ENCODE measurements at places on chromosomes 11 and 22. TPM values are rescaled to one million over a fixed set of nuclear protein-coding genes. Genes with fewer than 3 reads are reported as not detected.
A peak's percentile ranks its signal among the peaks of the same experiment; 100 is the strongest.

KCNE3 gene
- total RNA-seq: 4.9 TPM

DNA sequence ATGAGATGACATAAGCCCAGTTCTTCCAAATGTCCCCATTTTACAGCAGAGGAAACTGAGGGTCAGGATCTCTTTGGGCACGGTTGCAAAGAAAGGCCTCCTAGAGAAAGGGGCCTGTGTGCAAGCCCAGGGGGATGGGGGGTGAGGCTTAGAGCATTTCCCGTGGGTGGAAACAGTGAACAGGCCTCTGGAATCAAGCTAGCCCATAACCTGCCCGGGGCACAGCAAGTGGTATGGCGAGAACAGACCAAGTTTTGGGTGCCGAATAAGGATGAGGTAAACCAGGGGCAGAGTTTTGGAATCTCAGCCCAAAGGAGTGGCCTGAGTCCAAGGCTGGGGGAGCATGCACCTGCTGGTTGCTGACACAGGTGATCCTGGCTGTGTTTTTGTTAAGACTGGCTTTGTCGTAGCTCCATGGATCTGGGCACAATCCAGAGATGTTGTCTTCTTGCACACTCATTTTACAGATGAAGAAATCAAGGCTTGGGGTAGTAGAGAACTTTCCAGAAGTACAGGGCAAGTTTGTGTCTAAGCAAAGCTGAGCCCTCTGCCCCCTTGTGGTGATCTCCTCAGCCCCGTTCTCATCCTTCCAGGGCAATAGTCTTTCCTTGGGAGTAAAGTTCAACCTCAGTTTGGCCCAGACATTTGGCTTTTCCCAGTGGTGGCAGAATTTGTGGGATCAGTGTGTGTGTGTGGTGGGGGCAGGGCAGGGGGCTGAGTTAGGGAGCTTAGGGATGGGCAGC lies 53.5 kb upstream of the MYEOV start:
- peak; percentile 35 for DNase-seq
- no peaks in the 10 kb centered on the region for H3K36me3 ChIP-seq
- H3K27ac ChIP-seq: no peak overlapping the region

LMNTD2 gene
- 4.7 TPM for total RNA-seq

DNA sequence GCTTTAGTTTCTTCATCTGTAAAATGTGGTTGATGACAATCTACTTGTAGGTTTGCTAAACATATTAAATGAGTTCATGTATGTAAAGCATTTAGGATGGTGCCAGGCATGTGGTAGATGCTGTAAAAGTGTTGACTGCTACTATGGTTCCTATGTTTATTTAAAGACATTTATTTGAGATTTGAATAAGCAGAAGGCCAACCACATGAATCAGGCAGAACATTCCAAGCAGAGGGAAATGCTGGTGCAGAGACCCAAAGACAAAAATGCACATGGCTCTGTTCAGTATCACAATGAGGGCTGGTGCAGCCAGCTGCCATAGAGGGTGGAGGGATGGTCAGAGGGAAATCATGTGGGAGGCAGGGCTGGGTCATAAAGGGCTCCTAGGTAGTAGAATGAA lies 156.2 kb upstream of the PDGFD start:
- no peak for DNase-seq
- H3K4me3 ChIP-seq: no peak overlapping the region
- no peaks in the 10 kb centered on the region for H3K27me3 ChIP-seq
- no peaks in the 10 kb centered on the region for H3K4me1 ChIP-seq
- no peak overlapping the region for H3K27ac ChIP-seq

DNA sequence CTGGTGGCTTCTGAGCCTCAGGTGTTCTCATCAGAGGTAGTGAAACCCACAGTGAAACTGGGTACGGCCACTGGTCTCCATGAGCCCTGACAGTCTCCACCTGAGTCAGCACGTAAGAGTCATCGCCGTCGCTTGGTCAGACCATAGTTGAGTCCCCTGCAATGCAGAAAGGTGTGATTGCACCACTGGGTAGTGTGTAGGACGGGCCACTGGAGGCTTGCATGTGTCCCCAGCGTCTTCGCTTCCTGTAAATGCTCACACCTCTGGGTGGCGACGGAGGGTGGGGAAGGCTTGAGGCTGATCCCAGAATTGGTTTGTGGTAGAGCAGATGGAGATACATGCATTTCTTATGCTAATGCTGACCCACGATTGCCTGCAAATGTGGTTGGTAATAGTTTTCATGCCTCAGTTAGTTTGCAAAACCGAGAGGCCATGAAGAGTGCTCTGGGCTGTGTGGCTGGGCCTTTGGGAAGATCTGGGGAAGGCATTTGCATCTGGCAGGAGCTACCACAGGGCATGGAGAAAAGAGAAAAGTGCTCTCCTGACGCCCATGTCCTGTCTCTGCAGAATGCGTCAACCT lies 26.5 kb downstream of the CTTN start:
- no peak overlapping the region for H3K27ac ChIP-seq
- H3K4me3 ChIP-seq: no peak overlapping the region
- no peak for DNase-seq
- no peaks in the 10 kb centered on the region for H3K27me3 ChIP-seq
- H3K4me1 ChIP-seq: no peaks in the 10 kb centered on the region

DNA sequence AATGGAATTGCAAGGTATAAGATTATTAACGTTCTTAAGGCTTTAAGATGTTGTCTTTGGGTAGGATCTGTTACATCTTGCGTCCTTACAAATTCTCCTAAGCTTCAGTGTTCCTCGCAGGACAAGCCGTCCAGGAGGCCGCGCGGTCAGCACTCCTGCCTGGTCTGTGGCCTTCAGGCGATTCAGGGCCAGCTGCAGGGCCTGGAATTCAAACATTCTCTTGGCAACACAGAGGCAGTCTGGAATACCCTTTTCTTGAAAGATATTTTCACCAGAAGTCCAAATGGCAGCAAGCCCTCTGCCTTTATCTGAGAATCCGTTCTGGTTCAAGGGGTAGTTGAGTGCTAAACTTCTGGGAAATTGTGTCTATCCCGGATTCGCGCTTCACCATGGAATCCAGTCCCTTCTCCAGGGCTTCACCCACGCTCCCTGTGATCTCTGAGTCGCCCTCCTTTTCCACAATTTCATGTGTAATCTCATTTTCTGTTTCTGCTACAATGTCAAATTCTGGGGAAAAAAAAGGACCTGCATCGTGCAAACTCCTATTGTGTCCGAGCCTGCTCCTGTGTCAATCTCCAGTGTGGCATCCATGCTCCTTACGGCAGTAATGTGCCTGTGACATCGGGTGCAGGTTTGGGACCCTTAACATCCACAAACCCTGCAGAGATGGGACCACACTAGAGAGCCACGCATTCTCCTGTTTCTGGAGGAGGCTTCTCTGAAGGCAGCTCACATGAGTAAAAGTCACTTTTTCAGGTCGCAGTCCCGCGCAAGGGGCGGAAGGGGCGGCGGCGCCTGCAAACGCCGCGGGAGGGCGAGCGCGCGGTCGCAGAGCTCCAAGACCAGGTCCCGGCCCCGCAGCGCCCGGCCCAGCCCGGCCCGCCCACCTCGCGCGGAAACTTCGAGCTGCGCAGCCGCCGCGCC lies 25.4 kb upstream of the SORL1 start:
- H3K4me1 ChIP-seq: peaks cover 5% of the 10 kb centered on the region
- H3K36me3 ChIP-seq: peaks cover 17% of the 10 kb centered on the region
- H3K27ac ChIP-seq: no peak overlapping the region
- H3K27me3 ChIP-seq: no peaks in the 10 kb centered on the region
